Endodermal cell (in vitro differentiated cells): ENCODE measurements at places on chromosomes 13 and 19. TPM values are rescaled to one million over a fixed set of nuclear protein-coding genes. Genes with fewer than 3 reads are reported as not detected.

The ATP4B gene
- not detected in 2 replicates for total RNA-seq

DNA sequence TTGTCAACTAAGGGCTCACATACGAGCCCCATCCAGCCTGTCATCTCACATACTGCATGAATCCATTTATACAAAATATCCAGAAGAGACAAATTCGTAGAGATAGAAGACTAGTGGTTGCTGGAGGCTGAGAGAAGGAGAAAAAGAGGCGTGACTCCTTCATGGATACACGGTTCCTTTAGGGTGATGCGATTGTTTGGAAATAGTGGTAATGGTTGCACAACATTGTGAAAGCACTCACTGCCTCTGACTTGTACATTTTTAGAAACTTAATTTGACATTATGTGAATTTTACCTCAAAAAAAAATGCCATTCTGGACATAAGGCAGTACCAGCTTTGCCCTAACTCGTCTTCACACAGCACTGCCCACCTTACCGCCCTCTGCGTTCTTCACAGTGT, 27.3 kb downstream of the IGFL1 start:
- no peak for DNase-seq
- H3K27ac ChIP-seq: no peak overlapping the region
- no peaks in the 10 kb centered on the region for H3K4me1 ChIP-seq
- H3K4me3 ChIP-seq: no peak overlapping the region
- H3K27me3 ChIP-seq: no peaks in the 10 kb centered on the region

DNA sequence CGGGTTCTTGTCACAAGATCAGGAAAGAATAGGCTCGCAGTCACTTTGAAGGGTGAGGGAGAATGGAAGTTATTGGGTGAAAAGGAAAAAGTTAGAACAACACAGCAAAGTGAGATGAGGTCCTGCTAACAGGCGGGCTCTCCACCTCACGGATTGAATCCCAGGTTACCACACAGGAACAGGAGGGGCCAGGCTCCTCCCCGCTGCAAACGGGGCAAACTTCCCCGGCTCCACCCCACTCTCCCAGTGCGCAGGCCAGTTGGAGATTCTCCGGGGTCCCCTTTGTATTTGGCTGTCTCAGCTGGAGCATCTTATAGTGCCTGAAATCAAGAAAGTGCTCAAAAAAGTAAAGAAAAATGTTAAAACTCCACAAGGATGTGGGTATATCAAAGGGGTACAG, 78.3 kb upstream of the IPO5 start:
- H3K4me3 ChIP-seq: no peak overlapping the region
- H3K4me1 ChIP-seq: no peaks in the 10 kb centered on the region
- H3K27me3 ChIP-seq: no peaks in the 10 kb centered on the region
- DNase-seq: no peak
- no peaks in the 10 kb centered on the region for H3K36me3 ChIP-seq

The PRODH2 gene
- total RNA-seq: 1.2 to 1.6 TPM (median 1.5 TPM) in 3 replicates
